ENCODE measurements at places on chromosomes 7 and 10.
A peak's percentile ranks its signal among the peaks of the same experiment; 100 is the strongest.

DNA sequence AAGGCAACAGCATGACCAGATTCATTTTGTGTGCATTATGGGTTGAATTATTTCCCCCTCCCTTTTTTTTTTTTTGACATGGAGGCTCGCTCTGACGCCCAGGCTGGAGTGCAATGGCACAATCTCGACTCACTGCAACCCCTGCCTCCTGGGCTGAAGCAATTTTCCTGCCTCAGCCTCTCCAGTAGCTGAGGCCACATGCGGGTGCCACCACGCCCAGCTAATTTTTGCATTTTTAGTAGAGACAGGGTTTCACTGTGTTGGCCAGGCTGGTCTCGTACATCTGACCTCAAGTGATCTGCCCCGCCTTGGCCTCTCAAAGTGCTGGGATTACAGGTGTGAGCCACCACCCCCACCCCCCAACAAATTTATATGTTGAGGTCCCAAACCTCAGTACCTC lies 42.0 kb downstream of the ZNF783 start:
- no peak for DNase-seq

GRCh38 chr7:25976630-25977029 lies 175.4 kb upstream of the NFE2L3 start:
- DNase-seq = no peak

DNA sequence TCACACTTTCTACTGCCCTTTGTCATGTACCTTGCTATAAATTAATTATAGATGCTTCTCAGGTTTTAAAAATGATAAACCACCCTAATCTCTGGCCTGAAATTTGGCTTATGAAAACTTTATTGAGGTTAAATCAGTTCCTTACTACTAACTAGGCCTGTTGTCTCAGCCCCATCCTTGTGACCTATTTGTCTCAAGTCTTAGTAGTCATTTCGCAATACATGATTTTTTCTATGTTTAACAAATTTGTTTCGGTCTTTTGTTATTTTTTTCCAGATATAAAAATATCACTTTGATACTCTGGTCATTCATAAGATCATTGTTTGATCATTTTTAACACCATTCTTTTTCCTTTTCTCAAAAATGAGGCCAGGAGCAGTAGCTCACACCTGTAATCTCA lies 411.6 kb downstream of the GFRA1 start:
- DNase-seq = no peak

DNA sequence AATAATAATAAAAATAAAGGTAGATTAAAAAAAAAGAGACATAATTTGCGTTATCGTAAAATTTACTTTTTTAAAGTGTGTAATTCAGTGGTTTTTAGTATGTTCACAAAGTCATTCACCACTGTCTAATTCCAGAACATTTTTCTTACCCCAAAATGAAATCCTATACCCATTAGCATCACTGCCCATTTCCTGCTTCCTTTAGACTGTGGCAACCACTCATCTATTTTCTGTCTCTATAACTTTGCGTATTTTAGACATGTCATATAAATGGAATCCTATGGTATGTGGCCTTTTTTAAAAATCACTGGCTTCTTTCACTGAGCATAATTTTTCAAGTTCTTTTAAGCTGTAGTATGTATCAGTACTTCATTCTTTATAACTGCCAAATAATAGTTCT lies 53.6 kb downstream of the KAT6B start:
- DNase-seq = no peak

DNA sequence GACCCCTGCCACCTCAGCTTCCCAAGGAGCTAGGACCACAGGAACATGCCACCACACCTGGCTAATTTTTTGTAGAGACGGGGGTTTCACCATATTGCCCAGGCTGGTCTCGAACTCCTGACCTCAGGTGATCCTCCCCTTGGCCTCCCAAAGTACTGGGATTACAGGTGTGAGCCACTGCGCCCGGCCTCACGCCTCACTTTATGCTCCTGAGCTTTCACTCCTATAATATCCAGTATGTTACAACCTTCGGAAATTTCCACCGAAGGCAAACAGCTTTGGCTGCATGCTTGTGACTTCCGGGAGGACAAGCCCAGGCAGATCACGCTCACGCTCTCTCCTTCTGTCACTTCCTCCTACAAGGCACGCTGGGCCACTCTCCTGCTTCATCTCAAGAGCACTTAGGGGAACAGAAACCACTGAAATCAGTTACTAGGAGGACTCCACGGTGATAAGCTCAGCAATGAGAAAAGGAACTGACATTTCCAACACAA lies 4.4 kb upstream of the MAD1L1 start:
- DNase-seq = no peak

- DNase-seq = no peak
Observed at GRCh38 chr7:83819911-83820310, 171.0 kb upstream of the SEMA3E start.

- peak; percentile 86 for DNase-seq
Observed at GRCh38 chr10:132446661-132447445, 49.9 kb downstream of the PWWP2B start.

GRCh38 chr10:43353495-43354329 lies 17.7 kb upstream of the FXYD4 start:
- no peak for DNase-seq

DNA sequence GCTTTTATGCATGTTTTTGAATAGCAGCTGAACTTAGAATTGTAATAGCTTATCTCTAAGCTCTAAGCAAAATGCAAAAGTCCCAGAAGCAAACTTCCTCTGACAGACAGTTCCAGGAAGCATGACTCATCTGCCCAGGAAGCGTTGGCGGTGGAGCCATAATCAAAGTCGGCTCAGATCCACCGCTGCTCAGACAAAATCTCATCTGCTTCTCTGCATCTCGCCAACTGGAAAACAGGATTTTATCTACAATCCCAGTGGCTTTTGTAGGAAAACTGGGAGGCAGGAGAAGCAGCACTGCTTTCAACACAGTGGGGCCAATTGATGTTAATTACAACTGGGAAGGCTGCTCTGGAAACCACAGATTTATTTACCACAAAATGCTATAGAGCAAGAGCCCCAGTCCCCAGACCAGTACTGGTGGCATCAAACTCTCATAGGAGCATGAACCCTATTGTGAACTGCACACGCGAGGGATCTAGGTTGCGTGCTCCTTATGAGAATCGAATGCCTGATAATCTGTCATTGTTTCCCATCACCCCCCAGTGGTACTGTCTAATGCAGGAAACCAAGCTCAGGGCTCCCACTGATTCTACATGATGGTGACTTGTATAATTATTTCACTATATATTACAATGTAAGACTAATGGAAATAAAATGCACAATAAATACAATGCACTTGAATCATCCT lies 99.9 kb downstream of the CUBN start:
- peak; percentile 84 for DNase-seq

DNA sequence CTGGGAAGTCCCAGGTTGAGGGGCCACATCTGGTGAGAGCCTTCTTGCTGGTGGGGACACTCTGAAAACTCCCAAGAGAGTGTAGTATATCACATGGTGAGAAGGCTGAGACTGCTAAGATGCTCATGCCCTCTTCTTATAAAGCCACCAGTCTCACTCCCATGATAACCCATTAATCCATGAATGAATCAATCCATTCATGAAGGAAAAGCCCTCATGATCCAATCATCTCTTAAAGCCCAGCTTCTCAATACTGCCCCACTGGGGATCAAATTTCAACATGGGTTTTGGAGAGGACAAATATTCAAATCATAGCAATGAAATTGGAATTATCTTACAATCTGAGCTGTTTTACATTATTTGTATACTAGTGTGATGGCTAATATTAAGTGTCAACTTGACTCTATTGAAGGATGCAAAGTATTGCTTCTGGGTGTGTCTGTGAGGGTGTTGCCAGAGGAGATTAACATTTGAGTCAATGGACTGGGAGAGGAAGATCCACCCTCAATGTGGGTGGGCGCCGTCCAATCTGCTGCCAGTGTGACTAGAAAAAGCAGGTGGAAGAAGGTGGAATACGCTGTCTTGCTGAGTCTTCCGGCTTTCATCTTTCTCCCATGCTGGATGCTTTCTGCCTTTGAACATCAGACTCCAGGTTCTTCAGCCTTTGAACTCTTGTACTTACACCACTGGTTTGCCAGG lies 14.3 kb upstream of the UBE2D1 start:
- DNase-seq = no peak

DNA sequence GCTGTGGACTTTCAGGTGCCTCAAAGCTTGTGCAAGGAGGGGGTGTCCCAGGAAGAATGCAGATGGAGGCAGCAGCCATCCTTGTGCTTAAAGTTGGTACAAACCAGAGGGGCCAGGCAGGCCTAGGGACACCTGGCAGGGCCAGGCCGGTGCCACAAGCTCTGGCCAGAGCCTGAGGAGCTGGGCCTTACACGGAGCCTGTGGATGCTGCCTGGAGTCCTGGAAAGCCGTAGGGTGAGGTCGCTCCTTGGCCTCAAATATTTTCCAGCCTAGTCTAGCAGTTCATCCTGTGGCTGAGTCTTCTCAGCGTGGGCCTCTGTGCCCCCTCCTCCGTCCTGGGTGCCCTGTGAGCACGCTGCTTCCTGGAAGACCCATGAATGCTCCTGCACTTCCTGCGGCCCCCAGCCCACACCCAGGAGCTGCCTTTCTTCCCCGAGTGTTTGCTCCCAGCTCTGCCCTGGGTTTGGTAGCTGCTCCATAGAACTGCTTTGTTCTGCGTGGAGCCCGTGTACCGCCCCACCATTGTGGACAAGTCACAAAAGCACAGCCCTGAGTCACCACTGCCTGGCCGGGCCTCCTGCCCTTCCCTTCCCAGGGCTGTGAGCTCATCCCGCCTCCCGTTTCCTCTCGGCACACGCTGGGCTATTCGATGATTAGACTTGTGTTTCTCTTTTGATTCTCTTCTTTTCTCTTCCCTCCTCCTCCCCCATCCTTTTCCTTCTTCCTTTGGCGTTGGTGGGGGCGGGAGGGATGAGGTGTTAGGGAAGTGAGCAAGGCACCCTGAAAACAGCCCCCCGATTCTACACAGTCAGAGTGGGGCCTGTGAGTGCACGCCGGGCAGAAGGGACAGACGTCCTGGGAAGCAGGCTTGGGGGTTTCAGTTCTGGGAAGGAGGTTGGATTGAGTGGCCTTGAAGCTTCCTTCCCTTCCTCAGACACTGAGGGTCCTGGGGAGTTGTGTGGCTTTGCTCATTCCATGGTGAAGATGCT lies 73.2 kb upstream of the SHH start:
- DNase-seq = no peak

- no peak for DNase-seq
Observed at GRCh38 chr10:48468866-48469511, 135.9 kb downstream of the ARHGAP22 start.

DNA sequence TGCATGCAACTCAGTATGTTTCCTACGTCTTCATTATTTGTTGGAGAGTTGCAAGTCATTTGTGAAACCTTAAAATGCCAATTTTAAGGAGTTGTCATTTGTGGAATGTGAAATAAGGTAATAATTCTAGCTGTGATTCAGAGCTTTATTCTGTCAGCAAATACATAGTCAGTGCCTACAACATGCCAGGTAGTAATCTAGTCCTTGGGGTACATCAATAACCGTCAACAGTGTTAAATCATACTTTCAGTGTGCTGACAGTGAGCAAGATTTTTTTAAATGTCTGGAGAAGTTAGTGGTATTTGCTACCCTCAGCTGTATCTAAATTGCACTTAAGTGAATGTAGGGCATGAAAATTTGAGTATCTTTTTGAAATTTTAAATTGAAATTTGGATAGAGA lies 36.7 kb downstream of the MPLKIP start:
- DNase-seq = no peak

- peak; percentile 49 for DNase-seq
Observed at GRCh38 chr7:26153823-26154783, 2.1 kb downstream of the NFE2L3 start.

DNA sequence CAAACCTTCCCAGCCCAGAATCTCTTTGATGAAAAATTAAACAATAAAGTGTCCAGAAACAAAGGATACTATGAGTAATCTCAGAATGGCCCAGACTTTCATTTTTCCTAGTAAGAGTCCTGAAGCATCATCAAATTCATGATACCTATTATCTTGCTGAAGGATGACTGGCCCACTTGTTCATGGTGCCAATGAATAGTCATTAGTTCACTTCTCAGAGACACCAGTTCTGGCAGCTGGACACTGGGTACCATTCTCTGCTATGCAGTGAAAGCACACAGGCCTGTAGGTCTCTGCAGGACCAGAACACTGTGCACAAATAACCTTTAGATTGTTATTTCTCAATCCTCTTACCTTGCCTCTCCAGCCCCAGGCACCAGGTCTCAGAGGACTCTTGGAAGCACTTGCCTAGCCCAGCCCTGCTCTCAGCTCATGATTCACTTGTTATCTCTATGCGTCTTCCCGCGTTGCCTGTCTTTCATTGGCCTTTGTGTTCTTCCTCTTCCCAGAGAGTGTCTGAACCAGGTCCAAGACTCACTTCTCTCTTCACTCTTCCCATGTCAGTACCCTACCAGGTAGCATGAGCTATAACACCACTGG lies 98.1 kb upstream of the AGBL3 start:
- DNase-seq = no peak

GRCh38 chr10:21843645-21844044 lies 159.9 kb downstream of the DNAJC1 start:
- DNase-seq = no peak

DNA sequence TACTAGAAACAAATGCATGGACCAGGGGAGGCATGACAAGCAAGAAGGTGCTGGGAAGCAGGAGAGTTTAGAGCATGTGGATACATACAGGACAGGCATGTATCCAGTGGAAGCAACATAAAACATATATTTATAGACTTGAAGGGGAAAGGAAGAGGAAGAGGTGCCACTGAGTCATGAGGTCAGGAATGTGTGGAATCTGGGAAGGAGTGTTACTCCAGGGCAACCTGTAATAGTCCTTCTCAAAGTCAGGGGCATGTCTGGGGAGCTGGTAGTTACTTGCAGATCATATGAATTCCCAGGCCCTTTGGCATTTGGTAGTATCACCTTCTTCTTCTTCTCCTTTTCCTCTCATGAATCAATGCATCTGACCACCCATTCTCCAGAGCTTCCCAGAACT lies 246.6 kb downstream of the XPNPEP1 start:
- no peak for DNase-seq

DNA sequence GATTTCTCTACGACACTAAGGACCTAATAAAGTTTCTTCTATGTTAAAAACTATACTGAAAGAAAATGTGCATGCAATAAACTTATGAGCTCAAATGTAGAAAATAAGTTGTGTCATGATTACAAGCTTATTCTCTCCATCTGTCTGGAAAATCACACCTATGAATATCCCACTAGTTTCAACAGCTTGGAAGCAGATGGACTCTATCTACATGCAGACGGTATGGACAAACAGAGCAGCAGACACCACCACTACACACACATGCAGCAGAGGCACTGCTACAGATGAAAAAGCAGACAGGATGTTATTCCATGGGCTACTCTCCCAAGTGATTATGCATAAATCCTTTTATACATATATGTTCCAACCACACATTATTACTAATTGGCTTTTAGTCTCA lies 123.4 kb upstream of the TARP start:
- no peak for DNase-seq

DNA sequence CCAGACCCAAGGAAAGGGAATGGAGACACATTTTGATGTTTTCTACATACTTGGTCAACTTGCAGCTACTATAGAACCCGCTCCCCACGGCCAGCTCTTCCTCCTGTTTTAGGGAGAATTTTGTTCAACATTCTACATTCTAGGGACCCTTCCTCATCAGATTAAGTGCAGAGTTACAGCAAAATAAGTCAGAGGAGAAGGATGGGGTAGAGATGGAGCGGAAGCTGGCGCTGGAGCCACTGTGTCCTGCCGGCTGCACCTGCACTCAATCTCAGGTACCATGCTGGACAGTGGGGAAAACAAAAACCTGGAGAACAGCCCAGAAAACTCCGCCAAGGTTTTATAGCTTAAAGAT lies 79.4 kb upstream of the EN2 start:
- DNase-seq = no peak

Data from stimulated activated naive CD8-positive, alpha-beta T cell treated with anti-CD3 and anti-CD28 coated beads, Interleukin-15, Interleukin-2, amounts not matched to agents 100 U/mL and 50 U/mL, for 24 hours (primary cell).